ENCODE measurements at places on chromosomes 5 and 9. TPM values are rescaled to one million over a fixed set of nuclear protein-coding genes. Genes with fewer than 3 reads are reported as not detected.

PRSS3 gene
- total RNA-seq: not detected

SNX24 gene
- total RNA-seq: 20.8 TPM

GABRA1 gene
- total RNA-seq: not detected

- DNase-seq: peak; percentile 66
Observed at GRCh38 chr9:100714372-100715099, 136.7 kb downstream of the CAVIN4 start.
